ENCODE measurements at places on chromosomes 11 and 22.

DNA sequence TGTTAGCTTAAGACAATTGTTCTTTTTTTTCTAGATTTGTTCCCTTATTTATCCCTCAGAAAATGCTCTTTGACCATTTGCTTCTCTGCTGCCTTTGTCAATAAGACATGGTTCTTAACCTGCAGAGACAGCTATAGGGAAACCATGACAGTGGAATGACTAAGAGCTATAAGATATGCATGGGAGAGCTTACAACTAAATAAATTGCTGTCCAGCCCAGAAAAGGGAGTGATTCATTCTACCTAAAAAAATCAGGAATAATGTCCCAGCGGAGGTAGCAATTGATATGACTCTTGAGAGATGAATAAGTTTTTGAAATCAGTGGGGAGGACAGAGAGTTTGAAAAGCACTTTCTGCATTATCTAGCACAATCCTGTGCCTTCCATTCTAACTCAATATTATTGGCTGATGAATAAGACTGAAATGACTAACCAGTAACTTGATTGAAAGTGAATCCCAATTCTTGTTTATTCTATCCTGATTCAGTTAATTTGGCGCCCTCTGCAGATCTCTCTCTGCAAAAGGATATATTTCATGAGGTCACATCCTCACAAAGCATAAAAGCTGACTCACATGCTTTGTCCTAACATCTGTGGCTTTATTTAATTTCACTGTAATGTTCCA, 680.5 kb upstream of the API5 start:
- DNase-seq, result no peak

- no peak for DNase-seq
Observed at GRCh38 chr11:82703796-82704195, 29.9 kb downstream of the FAM181B start.

GRCh38 chr11:92697461-92698312, 271.8 kb upstream of the MTNR1B start:
- no peak for DNase-seq

DNA sequence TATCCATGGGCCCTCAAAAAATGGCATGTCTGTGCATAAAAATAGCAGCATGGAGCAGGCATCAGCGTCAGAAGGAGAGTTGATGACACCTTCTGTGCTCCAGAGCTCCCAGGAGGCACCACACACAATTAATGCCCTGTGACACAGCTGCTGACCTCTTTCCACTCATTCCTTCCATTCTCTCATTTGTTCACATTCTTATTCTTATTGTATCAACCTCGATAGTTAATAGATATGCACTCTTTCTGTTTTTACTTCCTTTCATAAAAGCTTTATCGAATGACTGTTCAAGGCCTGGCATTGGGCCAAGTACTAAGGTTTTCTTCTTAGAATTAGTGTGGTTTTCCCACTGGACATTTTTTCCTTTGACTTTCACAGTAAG, 266.0 kb upstream of the MTNR1B start:
- no peak for DNase-seq

- no peak for DNase-seq
Observed at GRCh38 chr11:132139181-132139580, 768.8 kb downstream of the NTM start.

- DNase-seq, result no peak
Observed at GRCh38 chr11:60485987-60486386, 6.6 kb upstream of the MS4A12 start.

DNA sequence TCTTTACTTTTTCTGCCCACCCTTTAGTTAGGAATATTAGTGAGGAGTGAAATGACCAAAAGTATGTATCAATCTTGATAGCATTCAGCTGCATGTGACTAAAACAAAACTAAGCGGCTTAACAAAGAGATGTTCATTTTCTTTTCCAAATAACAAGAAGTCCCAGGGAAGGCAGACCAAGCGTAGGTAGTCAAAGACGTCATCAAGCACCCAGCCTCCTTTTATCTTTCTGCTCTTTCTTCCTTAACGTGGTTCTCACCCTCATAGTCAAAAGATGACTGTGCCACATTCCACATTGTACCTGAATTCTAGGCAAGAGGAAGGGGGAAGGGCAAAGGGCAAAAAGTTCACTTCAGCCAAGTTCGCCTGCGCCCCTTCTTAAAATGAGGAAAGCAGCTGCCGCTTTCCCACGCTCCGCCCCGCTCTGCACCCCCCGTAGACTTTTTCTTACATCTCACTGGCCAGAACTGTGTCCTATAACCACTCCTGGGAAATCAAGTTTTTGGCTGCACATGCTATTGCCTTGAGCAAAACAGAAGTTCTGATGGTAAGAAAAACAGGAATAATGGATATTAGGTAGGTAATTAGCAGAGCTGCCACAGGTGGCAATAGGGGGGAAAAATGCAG, 14.6 kb upstream of the PGM2L1 start:
- DNase-seq, result no peak

DNA sequence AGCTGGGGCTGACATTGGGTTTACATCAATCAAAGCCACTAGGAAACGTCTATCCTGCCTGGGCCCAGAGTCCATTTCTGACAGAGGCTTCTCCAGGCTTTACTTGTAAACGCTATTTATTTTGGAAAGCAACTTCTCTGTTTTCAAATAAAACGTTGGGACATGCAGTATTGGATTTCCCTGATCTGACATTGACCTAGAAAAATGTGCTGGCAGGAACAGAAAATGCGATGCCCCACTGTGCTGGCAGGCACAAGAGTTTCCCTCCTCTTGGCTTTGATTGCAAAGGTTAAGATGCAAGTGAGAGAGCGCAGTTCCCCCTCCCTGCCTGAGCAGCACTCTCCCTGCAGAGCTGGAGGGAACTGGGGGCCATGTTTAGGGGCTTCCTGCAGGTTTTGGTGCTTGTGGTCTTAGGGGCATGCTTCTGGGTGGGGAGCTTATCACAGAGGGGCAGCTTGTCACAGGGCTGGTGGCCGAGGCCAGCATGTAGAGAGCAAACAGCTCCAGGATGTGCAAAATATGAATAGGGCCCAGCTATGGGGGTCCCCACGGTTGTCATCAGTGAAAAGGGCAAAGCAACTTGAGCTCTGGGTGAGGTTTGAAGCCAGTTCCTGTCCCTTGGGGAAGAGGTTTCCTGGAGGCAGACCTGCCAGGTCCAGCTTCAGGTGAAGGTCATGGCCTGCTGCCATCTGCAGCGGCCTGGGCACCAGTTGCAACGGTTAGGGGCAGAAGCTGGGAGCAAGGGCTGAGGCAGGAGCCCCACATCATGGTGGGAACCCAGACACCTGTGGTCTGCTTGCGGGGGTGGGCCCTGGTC, 42.3 kb upstream of the DKK3 start:
- DNase-seq, result no peak

- no peak for DNase-seq
Observed at GRCh38 chr11:22521226-22521625, 104.4 kb downstream of the FANCF start.

- no peak for DNase-seq
Observed at GRCh38 chr22:31926969-31927368, 17.4 kb upstream of the YWHAH start.

GRCh38 chr11:118892514-118892913, 8.8 kb downstream of the CXCR5 start:
- peak; percentile 56 for DNase-seq

DNA sequence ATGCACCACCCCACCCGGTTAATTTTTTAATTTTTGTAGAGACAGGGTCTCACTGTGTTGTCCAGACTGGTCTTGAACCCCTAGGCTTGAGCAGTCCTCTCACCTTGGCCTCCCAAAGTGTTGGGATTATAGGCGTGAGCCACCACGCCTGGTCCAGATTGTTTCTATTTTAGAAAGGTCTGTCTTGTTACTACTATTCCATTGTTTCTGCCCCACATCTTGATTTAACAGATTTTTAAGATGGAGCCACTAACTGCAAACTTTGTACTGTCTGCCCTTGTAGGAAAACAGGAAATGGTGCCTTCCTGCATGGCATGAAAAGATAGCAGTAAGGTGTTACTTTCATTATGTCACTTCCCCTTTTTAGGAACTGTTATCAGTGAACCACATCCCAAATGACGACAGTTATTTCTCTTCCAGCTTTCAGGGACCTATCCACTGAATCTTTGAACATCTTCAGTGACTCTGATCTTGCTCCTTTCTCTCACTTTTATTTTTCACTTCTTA, 23.2 kb downstream of the TAF1D start:
- no peak for DNase-seq

DNA sequence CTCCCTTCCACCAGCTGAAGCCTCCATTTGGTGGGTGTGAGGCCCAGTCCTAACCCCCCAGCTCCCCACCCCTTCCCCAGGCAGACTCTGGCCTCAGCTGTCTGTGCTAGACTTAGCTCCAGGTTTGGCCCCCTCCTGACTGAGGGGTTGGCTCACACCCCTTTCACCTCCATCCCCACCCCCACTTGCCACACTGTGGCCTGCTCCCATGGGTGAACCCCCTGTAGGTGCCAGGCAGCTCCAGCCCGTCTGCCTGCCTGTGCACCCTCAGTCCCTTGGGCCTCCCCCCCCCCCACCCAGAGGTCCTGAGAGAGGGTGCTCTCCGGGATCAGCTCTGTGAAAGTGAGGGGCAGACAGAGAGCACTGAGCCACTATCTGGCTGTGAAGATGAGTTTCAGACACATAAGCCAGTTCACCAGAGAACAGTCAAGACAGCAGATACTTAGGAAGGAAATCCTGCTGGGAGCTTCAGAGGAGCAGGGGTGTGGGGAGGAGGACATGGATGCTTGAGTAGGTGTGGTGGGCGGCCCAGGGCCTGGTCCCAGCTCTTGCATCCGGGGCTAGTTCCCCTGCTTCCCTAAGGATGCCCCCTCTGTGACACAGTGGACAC, 36.2 kb downstream of the PPM1F start:
- no peak for DNase-seq

DNA sequence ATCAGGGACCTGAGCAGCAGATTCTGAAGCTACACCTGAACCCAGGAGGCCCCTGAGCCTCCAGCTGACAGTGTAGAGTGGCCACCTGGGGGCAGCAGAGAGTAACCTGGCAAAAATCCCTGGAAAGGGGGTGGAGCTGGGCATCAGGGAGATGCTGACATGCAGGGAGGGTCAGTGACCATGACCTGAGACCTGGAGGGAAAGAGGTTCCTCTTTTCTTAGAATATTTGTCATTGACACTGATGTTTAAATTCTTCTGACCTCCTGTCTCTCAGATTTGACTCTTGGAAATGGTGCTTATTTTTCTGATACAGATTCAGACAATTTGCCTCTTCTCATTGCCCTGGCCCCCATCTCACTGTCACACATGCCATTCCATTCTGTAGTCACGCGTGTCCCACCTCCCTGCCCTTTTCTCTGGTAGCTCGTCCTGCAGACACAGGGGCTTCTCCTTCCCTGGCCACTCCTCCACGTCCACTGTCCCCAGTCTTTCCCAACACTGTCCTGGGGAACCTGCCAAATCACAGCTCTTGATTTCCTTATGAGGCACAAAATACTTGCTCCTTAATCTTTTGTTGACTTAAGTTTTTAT, 117.2 kb upstream of the IGLL5 start:
- DNase-seq, result peak; percentile 22

GRCh38 chr11:62383822-62384221, 35.0 kb upstream of the SCGB1A1 start:
- no peak for DNase-seq

GRCh38 chr11:44780940-44781631, 54.3 kb downstream of the TSPAN18 start:
- no peak for DNase-seq

- no peak for DNase-seq
Observed at GRCh38 chr22:36055376-36056295, 27.0 kb upstream of the RBFOX2 start.

GRCh38 chr11:128520888-128521681, 66.3 kb downstream of the ETS1 start:
- DNase-seq, result no peak

DNA sequence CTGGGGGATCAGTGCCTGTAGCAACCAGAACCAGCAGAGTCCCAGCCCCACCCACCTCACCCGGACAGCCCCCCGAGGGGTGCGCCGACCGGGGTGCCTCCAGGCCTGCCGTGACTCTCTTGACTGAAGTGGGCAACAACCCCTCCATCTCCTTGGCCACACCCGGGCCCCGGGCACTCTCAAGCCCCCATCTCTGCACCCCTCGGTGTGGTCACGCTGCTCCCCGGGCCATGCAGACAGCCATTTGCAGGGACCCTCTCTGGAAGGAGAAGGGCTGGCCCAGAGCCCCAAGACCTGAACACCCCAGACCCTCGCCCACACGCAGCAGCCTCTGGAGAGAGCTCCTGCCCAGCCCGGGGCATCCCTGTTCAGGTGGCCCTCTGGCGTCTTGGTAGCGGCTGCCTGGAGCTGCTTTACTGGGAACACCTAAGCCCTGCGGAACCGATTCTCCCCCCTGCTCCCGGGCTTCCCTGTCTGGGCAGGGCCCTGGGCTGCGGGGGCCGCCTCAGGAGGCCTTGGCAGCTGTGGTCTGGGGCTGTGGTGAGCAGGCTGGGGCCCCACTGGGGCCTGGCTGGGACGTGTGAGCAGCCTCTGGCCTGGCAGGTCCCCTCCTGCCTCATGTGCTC, 84.9 kb downstream of the WNT7B start:
- no peak for DNase-seq

DNA sequence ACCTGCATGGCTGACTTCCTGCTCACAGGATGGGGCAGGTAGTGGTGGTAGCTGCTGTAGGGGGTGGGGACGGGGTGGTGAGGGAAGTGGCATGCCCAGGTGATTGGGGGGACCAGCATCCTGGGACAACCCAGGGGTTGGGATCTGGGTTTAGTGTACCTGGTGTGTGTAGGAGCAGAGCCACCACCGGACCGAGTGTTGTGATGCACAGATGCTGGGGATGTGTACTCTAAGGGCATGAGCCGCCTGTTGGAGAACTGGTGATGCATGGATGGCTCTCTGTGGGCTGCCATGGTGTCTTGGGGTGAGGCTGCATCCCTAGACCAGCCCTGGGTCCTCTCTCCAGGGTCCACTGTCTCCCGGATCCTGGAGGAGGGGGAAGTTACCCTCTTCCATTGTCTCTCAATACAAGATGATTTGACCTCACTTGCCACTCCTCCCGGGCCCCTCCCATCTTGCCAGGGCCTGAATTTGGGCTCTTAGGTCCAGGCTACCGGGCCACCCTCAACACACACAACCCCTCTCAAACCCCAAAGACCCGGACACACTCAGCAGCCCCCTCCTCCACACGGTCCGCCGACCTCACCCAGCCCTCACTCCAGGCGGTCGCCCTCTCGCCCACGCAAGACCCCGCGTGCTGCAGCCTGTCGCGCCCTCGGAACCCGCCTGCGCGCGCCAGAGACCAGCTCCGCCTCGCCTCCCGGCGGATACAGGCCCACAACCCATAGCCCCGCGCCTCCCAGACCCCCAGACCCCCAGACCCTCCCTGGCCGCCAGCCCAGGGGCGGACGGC, 619 bp downstream of the LRRC75B start:
- DNase-seq, result no peak

GRCh38 chr11:74004759-74005615, 3.9 kb downstream of the UCP3 start:
- DNase-seq, result peak; percentile 82

- DNase-seq, result no peak
Observed at GRCh38 chr11:104442321-104442720, 278.4 kb upstream of the PDGFD start.
